Stimulated activated CD8-positive, alpha-beta memory T cell treated with anti-CD3 and anti-CD28 coated beads, Interleukin-2, amount 100 ng/mL, for 48 hours (primary cell): ENCODE measurements at places on chromosomes 7 and 10.

DNA sequence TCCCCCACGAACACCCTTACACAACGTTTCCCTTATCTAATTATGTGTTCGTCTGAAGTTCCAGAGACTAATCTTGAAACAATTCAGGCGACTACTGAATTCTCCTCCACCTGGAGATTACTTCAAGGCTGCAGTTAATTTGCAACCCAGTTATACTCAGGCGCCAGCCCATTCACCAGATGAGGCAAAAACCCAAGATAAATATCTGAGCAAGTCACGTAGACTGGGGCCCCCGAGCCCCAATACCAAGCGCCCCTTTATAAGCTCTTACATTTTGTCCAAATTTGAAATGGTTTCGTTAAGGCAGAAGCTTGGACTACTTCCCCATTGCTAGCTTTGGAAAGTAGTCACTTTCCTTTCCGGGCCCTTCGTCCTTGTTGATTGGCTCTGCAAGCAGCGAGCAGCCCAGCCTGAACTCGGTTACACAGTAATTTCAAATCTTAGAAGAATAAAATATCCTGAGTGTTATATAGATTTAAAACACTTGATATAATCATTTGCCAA, 1.2 kb downstream of the TPK1 start:
- no peak for DNase-seq

- no peak for DNase-seq
These were observed 25.5 kb downstream of the RBM17 start for GRCh38 chr10:6114299-6114698.

DNA sequence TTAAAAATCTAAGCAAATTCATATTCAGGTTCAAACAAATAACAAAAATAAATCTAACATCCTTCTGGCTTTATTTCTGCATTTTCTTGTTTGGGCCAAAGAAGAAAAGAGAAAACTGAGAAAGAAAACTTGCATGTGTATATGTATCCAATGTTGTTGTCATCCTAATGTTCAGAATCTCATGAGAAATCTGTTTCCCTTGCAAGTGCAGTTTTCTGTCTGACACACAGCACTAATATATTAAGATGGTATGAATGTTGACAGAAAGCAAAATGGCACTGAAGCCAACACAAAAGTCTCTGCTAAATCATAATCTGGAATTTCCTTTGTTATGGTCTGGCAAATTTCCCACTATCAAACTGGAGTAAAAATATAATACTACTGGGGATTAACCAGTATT, 235.9 kb downstream of the HGF start:
- DNase-seq, result no peak

DNA sequence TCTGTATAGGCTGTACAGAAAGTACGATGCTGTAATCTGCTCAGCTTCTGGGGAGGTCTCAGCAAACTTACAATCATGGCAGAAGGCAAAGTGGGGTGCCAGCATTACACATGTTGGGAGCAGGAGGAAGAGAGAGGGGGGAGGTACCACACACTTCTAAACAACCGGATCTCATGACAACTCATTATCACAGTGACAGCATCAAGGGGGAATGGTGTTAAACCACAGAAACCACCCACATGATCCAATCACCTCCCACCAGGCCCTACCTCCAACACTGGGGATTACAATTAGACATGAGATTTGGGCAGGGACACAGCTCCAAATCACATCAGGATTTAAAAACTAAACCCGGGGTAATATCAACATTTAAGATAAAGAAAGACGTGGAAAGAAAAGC, 468.8 kb upstream of the AUTS2 start:
- DNase-seq, result no peak

- DNase-seq, result peak; percentile 13
These were observed at the start of gene STEAP2 for GRCh38 chr7:90211391-90212148. TSS of gene STEAP2 (plus strand) at chr7:90211740. CDS start at chr7:90225083, 13,343 bp downstream.

GRCh38 chr7:27116962-27117886, 13.3 kb downstream of the HOXA4 start:
- no peak for DNase-seq

- DNase-seq, result no peak
These were observed 52.2 kb downstream of the UNCX start for GRCh38 chr7:1284743-1285458.

GRCh38 chr10:129593953-129594352, 126.9 kb downstream of the MGMT start:
- no peak for DNase-seq
